Dermis microvascular lymphatic vessel endothelial cell (primary cell): ENCODE measurements at places on chromosomes 11 and 22.
A peak's percentile ranks its signal among the peaks of the same experiment; 100 is the strongest.

GRCh38 chr11:76086743-76087635, 119.3 kb downstream of the WNT11 start:
- no peak for DNase-seq

- no peak for DNase-seq
Observed at GRCh38 chr11:78764946-78765345, 190.3 kb upstream of the NARS2 start.

DNA sequence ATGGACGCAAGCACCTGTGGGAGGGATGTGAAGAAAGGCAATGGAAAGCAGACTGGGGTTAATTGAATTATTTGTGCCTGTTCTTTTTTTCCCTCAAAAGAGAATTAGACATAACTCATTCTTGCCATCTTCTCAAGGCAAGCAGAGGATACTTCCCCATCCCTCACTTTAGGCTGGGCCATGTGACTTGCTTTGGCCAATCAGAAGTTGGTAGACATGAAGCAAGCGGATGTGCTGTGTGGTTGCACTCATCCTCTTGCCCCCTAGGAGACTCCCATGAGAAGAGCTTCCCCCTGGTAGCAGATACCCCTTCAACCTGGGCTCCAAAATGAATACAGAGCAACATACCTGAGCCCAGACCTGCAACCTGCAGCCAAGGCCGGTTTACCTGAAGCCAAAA, 124.4 kb upstream of the ZC3H12C start:
- no peak for DNase-seq

DNA sequence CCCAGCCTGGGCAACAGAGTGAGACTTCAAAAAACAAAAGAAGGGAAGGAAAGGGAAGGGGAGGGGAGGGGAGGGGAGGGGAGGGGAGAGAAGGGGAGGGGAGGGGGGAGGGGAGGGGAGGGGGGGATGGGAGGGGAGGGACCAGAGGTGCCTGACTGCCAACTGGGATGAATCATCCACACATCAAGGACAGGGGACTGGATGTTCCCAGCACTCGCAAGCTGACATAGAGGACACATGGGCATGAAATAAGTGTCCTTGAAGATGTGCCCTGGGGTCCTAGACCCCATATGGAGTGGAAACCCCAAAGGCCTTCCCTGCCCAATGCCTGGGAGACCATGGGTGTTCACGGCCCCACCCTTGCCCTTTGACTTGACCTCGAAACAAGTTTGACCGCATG, 19.8 kb downstream of the TST start:
- DNase-seq: no peak

DNA sequence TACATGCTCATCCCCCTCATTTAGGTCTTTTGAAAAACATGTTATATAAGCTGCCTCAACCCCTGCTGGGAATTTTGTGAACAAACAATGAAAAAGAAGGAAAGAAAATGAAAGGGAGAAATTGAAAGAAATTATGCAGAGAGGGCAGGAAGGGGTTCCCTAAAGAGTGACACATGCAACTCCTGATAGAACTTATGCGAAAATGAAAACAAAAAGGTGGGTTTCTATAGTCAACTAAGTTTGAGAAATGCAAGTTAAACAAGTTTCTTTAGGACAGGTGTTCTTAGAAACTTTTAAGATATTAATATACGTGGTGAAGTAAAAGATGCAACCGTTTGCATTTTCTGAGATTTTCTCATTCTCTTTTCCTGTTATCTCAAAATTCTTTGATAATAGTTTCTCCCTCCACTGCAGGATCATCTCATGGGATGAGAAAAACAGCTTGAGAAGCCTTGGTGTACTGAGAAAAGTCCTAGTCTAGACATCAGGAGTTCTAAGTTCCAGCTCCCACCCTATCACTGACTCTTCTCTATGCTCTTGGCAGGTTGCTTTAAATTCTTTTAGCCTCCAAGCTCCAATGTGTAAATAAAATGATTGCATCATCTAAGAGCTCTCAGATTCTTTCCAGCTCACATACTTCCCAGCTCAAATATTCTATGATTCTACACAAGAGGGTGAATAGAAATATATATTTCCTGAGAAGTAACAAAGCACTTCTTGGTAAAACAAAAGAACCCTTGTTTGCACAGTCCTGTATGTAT, 109.2 kb downstream of the FAM76B start:
- peak; percentile 23 for DNase-seq

DNA sequence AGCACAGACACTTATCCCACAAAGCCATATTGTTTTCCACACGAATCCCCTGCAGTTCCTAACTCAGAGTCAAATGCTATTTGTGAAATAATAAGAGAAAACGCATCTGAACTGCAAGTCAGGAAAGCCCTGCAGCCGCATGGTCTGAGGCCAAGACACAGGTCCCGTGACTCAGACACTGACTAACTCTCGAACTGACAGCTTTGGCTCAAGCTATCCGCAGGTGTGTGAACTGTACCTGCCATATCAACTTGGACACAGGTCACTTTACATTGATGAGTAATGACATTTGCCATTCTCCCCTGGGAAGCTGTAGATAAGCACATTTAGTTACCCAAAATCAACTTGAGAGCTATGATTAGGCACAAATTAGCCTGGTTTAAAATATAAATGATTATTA, 34.9 kb upstream of the NFRKB start:
- DNase-seq: no peak
